ENCODE measurements at places on chromosomes 3 and 15. TPM values are rescaled to one million over a fixed set of nuclear protein-coding genes. Genes with fewer than 3 reads are reported as not detected.

DNA sequence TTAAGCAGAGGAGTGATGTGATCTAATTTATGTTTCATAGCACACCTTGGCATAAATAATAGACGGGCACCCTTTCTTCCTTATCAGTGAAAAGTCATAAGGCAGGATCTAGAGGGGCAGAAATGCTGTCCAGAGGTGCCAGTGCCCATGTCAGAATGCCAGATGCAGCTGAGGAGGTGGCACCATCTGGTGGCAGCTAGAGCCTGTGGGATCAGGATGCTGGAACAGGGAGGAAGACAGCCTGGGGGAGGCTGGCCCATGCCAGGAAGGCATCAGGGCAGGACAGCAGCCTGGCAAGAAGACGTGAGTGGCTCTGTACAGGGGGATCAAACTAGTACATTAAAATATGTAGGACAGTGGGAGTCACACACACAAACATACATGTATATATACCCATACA is 16.5 kb downstream of the MYH15 start:
- DNase-seq = no peak
- H3K36me3 ChIP-seq = no peaks in the 10 kb centered on the region
- H3K27ac ChIP-seq = no peak overlapping the region
- H3K27me3 ChIP-seq = no peaks in the 10 kb centered on the region
- no peak overlapping the region for H3K4me3 ChIP-seq
- H3K4me1 ChIP-seq = no peaks in the 10 kb centered on the region

GRCh38 chr3:47430606-47431005 is 45.1 kb downstream of the SCAP start:
- H3K27ac ChIP-seq = peak overlapping the region; percentile 25
- H3K4me3 ChIP-seq = no peak overlapping the region
- H3K27me3 ChIP-seq = no peaks in the 10 kb centered on the region

DNA sequence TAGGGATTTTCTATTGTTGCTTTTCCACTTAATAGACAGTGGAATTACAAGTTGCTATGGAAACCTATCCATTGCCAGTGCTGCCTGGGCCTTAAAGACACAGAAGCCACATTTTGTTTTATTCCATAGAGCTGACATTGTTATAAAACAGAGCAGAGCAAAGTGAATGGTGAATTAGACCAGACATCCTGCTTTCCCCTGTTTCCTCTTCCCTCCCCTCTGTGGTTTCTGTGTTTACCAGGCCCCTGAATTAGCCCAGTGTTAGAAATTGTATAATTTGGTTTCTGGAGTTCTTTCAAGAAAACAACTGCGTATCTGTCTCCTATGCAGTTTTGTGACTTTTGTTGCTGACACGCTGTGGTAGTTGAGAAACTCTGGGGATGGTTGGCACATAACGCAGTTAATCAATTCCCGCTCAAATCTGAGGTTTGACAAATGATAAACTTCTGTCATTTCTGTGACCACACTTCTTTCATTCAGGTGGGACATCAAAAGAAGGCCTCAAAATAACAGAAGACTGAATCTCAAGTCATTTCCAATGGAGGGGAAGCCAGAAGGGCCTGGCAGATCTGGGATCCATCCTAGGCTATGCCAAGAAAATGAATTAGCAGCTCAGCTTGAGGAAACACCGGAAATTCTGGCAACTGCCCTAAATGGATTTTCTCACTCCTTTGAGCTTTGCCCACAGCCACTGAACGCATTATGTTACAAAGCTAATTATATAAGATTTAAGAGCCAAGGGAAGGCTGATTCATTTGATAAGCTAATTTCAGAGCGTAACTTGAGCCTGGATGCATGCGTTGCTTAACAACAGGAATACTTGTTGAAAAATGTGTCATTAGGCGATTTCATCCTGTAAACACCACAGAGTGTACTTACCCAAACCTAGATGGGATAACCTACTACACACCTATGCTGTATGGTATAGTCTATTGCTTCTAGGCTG is 46.9 kb downstream of the NR1D2 start:
- H3K27ac ChIP-seq = no peak overlapping the region
- peaks cover 7% of the 10 kb centered on the region for H3K4me1 ChIP-seq
- DNase-seq = no peak
- H3K36me3 ChIP-seq = no peaks in the 10 kb centered on the region
- no peak overlapping the region for H3K4me3 ChIP-seq

GRCh38 chr3:177830411-177830849 is 633.1 kb upstream of the TBL1XR1 start:
- H3K36me3 ChIP-seq = no peaks in the 10 kb centered on the region
- H3K4me3 ChIP-seq = no peak overlapping the region
- no peaks in the 10 kb centered on the region for H3K27me3 ChIP-seq
- H3K4me1 ChIP-seq = no peaks in the 10 kb centered on the region
- DNase-seq = peak; percentile 49
- H3K27ac ChIP-seq = no peak overlapping the region

DNA sequence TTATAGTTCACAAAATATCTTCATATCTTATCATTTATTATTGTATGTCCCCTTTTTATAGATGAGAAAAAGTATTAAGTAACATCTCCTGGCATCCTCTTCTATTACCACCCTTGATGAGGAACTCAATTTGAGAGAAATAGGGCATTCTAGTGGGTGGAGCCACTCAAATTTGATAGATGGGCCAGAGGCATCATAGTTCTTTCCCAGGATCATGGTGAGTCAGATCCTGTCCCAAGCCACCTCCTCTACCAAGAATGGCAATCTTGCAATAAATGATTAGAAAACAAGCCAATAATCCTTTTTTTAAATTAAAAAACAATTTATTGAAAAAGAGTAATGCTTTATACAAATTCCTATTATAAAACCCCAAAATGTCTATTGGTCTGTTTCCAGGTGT is 16.8 kb downstream of the CLDN1 start:
- no peak for DNase-seq
- no peaks in the 10 kb centered on the region for H3K36me3 ChIP-seq
- H3K27me3 ChIP-seq = no peaks in the 10 kb centered on the region
- H3K4me3 ChIP-seq = no peak overlapping the region

GRCh38 chr3:168877899-168878298 is 782.2 kb upstream of the GOLIM4 start:
- no peaks in the 10 kb centered on the region for H3K27me3 ChIP-seq
- DNase-seq = no peak

DNA sequence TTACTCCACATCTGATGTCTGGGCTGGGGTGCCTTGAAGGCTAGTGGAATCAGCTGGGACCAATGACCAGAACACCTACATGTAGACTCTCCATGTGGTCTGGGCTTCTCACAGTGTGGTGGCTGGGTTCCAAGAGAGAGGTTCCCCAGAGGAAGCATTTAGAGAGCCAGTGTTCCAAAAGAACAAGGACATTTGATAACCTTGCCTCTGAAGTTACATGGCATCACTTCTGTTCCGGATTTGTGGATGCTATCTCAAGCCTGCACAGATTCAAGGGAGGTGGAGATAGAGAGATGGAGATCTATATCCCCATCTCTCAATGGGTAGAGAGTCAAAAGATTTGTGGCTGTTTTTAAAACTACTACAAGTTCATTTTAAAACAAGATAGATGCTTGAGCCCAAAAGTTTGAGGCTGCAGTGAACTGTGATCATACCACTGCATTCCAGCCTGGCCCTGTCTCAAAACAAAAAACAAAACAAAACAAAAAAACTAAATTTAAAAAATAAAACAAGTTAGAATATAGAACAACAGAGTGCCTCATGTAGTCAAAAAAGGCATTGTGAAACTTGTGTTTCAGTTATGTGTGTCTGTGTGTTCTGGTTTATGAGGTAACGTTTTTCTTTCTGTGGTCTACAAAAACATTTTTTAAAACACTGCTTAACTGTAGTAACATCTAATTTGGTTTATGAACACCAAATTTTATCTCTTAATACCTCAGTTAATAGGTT is 44.8 kb downstream of the PDE8A start:
- no peak overlapping the region for H3K27ac ChIP-seq
- H3K27me3 ChIP-seq = no peaks in the 10 kb centered on the region
- DNase-seq = no peak
- no peak overlapping the region for H3K4me3 ChIP-seq
- H3K36me3 ChIP-seq = no peaks in the 10 kb centered on the region

- no peaks in the 10 kb centered on the region for H3K4me1 ChIP-seq
- no peaks in the 10 kb centered on the region for H3K27me3 ChIP-seq
- no peaks in the 10 kb centered on the region for H3K36me3 ChIP-seq
- no peak overlapping the region for H3K27ac ChIP-seq
- H3K4me3 ChIP-seq = no peak overlapping the region
These were observed 23.4 kb downstream of the STAC start for GRCh38 chr3:36403661-36404060.

MST1R gene
- total RNA-seq = 11.2 TPM

GAP43 gene
- total RNA-seq = 0.63 TPM

All from testis (tissue), 5 donors.